ENCODE measurements at places on chromosomes 11 and 22. TPM values are rescaled to one million over a fixed set of nuclear protein-coding genes. Genes with fewer than 3 reads are reported as not detected.

The TENM4 gene
- not detected for polyA plus RNA-seq

GRCh38 chr11:74282914-74283371 is 28.5 kb downstream of the P4HA3 start:
- no peak for DNase-seq

DNA sequence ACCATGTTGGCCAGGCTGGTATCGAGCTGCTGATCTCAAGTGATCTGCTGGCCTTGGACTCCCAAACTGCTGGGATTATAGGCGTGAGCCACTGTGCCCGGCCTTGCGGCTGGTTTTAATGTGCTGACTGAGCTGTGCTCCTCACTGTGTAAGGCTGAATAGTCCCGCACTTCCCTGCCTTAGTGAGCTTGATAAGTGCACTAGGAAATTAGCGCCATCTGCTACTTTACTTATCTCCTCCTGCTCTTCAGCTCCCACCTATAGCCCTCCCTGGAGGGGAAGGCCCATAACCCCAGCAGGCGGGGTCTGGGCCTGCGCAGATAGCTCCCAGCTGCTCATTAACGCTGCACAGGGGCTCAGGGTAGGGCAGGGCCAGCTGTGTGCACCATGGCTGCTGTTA is 49.4 kb downstream of the CLMP start:
- DNase-seq: no peak

DNA sequence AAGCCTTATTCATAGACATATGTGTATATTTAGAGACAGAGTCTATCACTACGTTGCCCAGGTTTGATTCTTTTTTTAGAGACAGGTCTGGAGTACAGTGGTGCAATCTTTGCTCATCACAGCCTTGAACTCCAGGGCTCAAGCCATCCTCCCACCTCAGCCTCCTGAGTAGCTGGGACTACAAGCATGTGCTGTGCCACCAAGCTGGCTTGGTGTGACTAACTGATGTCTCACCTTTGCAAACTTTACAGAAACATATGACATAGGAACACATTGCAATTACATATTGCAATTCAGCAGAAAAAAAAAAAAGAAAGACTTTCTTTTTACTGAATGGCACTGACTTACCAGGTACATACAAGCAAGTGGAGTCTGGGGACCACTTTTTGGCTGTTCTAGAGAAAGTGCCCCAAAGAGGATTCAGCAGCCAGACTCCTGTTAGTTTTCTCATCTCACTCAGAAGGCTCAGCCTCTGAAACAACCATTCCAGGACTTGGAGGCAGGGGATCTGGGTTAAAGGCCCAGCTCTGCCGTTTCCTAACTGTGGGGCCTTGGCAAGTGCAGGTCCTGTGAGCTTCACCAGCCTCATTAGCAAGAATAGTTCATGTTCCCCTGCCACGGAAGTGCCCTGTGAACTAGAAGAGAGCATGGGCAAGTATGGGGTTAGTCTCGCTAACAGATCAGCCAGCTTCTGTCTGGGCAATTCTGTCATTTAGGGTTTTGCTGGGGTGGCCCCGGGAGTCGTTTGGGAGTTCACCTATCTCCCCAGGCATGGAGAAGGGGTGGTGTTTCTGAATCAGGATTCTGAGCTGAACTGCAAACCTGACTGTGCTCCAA is 11.3 kb upstream of the NFAM1 start:
- DNase-seq: no peak

DNA sequence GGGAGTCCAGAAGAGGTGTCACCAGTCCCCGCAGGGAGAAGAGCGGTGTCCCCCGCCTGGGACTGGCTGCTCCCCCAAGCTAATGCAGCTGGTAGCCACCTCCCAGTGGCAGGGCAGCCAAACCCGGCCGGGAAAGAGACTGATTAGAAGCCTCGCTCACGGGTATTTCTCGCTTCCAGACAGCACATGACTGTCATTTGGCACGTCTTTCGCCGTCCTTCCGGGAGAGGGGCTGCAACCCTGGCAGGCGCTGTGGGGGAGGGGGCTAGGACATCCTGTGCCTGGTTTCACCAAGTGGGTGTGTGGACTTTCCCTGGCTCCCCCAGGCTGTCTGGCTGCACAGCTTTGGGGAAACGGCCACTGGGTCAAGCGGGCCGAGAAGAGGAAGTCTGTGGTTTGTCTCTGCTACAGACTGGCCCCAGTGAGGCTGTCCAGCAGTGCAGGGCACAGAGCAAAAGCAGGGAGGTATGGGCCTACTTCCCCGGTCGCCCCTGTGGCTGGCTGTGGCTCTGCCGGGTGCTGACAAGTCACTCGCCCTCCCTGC is 3.8 kb downstream of the CD81 start:
- no peak for DNase-seq

The LIF gene
- polyA plus RNA-seq: not detected

DNA sequence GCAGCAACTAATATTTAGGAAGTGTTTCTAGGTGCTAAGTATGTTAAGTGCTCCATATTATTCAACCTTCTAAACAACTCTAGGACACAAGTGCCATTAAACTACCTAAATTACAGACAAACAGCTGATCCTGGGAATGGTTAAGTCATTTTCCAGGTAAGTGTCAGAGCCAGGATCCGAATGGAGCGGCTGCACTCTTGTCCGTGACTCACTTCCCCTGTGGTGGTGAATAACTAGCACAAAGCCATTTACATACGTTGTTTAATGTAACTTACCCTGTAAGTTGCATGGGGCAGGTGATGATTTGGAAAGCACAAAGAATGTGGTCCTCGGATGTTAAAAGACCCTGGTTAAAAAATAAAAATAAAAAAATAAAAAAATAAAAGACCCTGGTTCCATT is 8.8 kb upstream of the PRG2 start:
- DNase-seq: no peak

DNA sequence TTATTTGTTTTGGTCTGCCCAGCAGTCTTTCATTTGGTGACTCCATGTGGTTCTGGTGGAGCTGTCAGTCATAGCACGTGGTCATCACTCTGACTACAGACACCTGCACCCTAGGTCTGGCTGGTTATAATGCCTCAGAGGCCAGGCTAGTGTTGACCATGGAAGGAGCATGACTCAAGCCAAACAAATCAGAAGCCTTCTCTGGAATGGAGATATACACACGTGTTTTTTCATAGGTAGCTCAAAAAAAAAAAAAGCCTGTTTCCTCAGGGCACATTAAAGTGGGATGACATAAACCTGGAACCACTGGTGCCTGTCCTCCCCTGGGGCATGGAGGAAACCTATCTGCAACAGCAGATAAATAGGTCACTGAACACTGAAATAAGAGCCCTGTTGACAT is 8.1 kb upstream of the PLAAT3 start:
- DNase-seq: no peak

- no peak for DNase-seq
Measured at GRCh38 chr11:44746894-44747293, 20.1 kb downstream of the TSPAN18 start.

- DNase-seq: no peak
Measured at GRCh38 chr22:27422442-27422841, 379.1 kb downstream of the MN1 start.

DNA sequence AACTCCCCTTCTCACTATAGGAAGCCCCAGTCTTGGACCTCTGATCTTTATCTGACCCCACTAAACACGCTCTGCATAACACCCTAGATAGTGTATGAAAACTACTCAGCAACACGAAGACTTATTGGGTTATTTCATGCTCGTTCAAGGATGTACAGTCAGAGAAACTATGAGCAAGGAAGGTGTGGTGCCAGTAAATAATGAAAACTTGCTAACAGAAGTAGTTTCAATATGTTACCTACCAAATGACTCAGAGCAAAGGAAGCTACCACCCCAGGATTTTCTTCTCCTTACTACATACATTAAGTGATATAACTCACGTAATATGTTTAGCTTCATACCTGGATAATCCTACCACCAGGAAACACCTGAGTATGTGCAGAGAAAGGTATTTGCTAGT is 25.9 kb upstream of the LYVE1 start:
- DNase-seq: no peak

The KIRREL3 gene
- polyA plus RNA-seq: not detected

The CADM1 gene
- not detected for polyA plus RNA-seq

GRCh38 chr11:65787649-65788622 is 1.1 kb downstream of the OVOL1 start:
- no peak for DNase-seq

- DNase-seq: no peak
Measured at GRCh38 chr11:64094463-64095260, 58.9 kb downstream of the FLRT1 start.
